Left forelimb (tissue), 1 donor: ENCODE measurements at places on chromosomes 4 and X.

DNA sequence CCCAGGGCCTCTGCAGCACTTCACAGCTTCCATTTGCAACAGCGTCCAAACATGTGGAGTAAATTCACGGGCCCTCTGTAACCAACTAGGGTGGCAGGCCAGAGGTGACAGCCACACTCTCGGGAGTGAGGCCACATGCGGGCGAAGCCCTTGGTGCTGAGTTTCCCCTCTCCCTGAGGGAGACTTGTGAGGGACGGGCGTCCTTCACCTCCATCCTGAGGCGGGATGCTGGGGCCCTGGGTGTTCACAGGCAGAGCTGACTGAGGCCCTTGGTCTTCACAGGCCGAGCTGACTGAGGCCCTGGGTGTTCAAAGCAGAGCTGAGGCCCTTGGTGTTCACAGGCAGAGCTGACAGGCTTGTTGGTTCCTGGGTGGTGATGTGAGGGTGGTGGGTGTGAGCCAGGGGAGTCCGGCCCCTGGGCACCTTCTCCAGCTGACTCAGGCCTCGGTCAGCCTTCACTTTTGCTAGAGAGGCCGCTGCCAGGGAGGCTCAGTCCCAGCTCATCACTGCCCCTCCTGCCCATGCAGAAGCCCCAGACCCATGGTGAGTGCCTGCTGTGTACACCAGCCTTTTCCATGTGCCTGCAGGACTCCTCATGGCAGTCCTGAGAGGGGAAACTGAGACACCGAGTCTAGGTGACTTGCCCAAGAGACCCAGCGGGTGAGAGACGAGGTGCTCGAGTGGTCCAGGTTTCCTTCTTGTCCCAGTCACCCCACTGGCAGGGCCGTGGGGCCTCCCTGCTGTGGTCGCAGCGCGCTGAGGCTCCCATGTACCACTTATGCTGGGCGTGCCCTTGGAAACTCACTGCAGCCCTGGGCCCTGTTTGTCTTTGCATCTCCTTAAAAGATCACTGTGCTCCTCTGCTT lies 8.5 kb downstream of the WFS1 start:
- DNase-seq = no peak

GRCh38 chrX:130024127-130024526 lies 41.7 kb downstream of the BCORL1 start:
- no peak for DNase-seq

DNA sequence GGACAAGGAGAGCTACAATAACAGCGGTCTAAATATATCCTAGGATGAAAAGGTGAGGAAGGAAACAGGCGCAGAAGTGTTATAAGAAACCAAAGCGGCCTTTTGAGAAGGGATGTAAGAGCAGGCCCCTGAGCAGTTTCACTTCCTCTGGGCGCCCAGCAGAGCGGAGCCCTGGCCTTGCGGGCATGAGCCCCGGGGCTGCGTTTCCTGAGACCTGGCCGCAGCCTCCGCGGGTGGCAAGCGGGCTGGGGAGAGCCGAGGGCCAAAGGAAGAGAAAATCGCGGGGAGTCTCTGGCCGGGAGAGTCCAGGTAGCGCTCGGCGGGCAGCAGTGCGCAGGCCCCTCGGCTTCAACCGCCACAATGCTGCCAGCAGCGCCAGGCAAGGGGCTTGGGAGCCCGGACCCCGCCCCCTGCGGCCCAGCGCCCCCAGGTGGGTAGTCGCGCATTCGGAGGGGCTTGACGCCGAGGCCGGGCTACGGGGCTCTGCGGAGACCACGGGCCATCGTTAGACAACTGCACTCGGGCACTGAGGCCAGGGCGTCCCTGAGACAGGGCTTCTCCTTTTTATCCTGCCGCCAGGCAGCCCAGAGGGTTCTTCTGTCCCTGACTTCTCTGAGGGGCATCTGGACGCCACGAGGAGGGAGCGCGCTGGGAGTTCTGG lies at the start of gene BANK1:
TSS of gene BANK1 (plus strand) at position 210 of the 661 bp plus-strand sequence. CDS start at position 361, 151 bp downstream.
- DNase-seq = peak; percentile 69

- no peak for DNase-seq
Measured at GRCh38 chrX:141158084-141158483, 18.8 kb downstream of the LDOC1 start.

- DNase-seq = peak; percentile 91
Measured at GRCh38 chrX:2608638-2609430, 82.3 kb upstream of the CD99 start.

- no peak for DNase-seq
Measured at GRCh38 chr4:3807822-3808496, 41.8 kb downstream of the ADRA2C start.

DNA sequence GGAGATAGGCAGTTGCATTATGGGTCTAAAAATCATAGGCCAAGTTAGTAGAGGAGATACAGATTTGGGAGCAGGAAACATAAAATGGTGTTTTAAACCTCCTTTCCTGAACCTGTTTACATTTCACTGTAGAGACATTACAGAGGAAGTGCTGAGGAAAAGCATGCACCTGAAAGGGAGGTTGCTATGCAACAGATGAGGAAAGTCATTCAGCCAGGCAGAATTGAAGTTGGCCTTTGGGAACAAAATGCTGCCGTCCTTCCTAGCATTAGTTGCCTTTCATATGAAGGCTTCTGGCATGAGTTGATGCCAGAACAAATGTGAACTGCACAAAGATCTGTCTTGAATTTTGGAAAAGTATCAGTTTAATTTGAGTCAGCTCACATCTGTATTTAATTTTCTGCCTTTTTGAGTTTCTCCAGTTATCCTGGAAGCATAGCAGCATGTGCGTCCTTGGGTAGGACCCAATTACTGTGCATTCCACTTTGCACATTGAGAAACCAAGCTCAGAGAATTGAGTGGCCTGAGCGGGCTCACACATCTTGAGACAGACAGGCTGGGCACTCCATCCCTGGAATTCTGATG lies 38.2 kb downstream of the MAGED1 start:
- no peak for DNase-seq

GRCh38 chr4:156766846-156767245 lies 204.8 kb downstream of the PDGFC start:
- no peak for DNase-seq

- peak; percentile 65 for DNase-seq
Measured at GRCh38 chrX:105837232-105837631, 14.9 kb downstream of the NRK start.

DNA sequence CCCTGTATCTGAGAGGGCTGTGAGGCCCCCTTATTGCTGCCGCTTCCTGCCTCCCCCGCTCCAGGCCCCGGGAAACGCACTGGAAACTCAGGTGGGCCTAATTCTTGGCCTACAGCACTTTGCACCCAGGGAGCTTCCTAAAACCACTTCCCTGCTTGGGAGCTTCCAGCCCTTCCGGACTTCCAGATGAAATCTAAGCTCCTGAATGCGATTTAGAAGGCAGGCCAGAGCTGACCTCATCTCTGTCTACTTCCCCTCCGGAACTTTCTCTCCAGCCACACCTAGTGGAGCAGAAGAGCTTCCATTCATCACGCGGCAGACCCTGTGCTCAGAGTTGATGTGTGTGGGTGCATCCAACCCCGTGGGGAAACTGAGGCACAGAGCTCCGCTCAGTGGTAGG lies 84.2 kb downstream of the SORCS2 start:
- no peak for DNase-seq

DNA sequence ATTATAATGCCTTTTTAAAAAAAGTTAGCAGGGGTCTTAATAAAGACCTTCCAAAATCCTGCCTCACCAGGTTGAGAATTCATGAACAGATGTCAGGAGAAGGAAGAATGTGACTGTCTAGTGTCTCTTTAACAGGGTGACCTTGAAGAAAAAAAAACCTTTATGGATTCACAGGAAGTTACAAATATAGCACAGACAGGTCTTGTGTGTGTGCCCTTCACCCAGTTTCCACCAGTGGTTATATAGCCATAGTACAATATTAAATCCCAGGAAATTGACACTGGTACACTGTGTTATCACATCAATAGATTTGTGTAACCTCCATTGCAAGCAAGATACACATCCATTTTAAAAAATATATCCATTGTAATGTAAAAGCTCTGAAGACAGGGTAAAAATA lies 43.7 kb downstream of the HADH start:
- DNase-seq = no peak

- DNase-seq = no peak
Measured at GRCh38 chr4:23015821-23016220, 323.1 kb downstream of the GBA3 start.

DNA sequence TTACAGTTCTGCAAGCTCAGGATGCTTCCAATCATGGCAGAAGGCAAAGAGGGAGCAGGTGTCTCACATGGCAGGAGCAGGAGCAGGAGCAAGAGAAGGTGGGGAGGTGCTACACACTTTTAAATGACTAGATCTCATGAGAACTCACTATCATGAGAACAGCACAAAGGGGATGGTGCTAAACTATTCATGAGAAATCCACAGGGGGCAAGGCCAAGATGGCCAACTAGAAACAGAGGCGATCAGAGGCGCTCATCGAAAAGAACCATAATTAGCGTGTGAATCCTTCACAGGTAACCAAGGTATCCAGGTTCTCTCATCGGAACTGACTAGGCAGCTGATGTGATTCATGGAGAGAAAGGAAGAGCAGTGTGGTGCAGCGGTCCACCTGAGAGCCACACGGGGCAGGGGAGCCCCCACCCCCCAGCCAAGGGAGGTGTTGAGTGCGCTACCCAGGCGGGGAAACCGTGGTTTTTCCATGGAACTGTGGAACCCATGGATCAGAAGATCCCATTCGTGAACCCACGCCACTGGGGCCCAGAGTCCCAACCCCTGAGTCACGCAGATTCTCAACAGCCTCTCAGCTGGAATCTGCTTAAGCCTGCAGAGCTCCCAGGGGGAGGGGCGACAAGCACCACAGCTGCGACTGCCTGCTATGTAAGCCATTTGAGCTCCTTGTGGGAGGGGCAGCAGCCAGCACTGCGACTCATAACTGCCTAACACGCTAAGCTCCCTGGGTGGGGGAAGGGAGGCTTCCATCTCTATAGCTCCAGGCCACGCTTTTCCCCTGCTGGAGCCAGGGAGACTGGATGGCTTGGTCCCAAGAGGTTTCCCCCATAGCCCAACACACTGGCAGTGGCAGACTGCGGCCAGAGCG lies 46.7 kb downstream of the FGF16 start:
- no peak for DNase-seq

GRCh38 chr4:76306882-76307659 lies 538 bp downstream of the STBD1 start:
- no peak for DNase-seq

DNA sequence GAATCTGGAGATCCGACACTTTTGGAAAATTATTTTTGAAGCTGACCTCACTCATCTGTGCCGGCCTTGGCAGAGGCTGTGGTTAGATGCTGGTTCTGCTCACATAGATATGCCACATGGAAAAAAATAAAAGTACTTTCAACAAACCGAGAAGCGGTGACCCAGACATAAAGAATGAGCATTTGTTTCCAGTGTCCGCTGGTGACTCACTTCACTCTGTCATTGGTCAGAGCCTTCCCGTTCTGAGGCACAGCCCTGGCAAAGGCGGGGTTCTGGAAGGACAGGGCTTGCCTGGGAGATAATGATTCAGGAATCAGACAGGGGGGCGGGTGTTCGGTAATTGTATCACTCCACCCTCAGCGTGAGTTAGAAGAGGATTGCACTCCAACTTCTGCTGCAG lies 172.4 kb upstream of the MXRA5 start:
- no peak for DNase-seq

- no peak for DNase-seq
Measured at GRCh38 chrX:145816601-145817315, 871 bp upstream of the SLITRK2 start.

DNA sequence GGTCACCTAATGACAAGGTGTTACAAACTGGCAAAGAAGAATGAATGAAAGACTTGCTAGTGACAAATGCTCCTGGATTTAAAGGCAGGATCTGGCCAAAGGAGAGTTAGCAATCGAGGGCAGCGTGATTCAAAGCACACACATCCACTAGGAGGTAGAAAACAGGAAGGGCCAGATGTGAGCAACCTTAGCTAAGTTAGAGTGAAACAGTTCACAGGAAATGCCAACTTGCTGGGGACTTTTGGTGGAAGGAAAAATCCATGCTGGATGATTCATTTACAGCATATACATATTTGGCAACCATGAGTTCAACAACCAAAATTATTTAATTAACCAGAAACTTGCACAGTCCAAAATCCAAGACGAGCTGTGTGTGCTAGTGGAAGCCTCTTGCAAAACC lies 276.9 kb downstream of the PTTG2 start:
- DNase-seq = no peak

DNA sequence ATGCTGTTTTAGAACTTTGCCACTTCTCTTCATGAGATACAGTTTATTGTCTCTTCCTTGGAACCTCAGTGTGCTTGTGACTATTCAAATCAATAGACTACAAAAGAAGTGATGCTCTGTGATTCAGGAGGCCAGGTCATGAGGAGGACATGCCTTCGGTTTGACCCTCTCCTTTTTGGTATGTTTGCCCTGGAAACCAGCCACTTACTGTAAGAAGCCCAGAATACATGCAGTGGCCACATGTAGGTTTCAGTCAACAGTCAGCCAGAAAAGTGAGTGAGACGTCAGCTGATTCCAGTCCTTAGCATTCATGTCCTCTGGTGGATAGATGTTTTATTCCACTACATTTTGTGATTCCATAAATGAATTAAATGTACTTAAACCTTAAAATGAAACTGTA lies 328.7 kb downstream of the PCDH18 start:
- no peak for DNase-seq

GRCh38 chr4:80492761-80493160 lies 157.2 kb downstream of the CFAP299 start:
- no peak for DNase-seq

- DNase-seq = no peak
Measured at GRCh38 chr4:87035881-87036509, 101.2 kb downstream of the AFF1 start.

- DNase-seq = no peak
Measured at GRCh38 chr4:19051831-19052230, 1030.3 kb upstream of the LCORL start.

- DNase-seq = no peak
Measured at GRCh38 chr4:123651536-123652180, 255.1 kb downstream of the SPRY1 start.

GRCh38 chr4:148854203-148854602 lies 412.0 kb upstream of the NR3C2 start:
- no peak for DNase-seq

DNA sequence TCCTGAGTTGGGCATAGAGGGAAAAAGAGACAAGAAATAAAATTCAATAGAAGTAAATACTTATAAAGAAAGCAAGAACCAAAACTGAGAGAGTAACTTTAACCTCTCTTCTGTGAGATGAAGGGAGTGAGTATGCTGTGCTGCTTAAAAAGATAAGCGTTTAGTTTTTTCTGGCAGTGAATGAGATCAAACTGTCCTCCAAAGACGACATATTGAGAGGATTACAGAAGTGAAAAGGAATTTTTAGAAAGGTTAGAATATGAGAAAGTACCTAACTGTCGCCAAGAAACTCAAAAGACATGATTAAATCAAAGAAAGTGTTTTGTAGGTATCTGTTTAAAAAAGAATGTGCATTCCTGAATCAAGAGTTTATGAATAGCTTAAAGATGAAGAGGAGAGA lies 16.0 kb downstream of the GAB1 start:
- no peak for DNase-seq

DNA sequence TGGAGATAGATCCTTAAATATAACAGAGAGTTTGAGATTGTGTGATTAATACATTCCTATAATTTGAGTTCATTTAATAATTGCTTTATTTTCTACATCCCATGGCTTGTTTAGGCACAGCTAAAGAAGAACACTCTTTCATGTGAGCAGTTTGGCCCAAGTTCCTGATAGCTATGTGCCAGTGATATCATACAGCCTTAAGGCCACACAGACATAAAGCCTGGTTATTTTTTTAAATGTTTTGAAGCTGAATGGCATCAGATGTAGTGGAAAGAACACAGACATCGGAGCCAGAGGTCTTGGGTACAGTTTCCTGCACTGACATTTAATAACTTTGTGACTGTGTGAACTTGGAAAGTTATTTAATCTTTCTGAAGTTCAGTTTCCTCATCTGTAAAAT lies 7.0 kb upstream of the NDNF start:
- no peak for DNase-seq

GRCh38 chrX:16610121-16610621 lies 39.8 kb upstream of the S100G start:
- no peak for DNase-seq
